Activated CD4-positive, alpha-beta T cell treated with anti-CD3 and anti-CD28 coated beads for 24 hours (primary cell): ENCODE measurements at places on chromosomes 1 and 21.

DNA sequence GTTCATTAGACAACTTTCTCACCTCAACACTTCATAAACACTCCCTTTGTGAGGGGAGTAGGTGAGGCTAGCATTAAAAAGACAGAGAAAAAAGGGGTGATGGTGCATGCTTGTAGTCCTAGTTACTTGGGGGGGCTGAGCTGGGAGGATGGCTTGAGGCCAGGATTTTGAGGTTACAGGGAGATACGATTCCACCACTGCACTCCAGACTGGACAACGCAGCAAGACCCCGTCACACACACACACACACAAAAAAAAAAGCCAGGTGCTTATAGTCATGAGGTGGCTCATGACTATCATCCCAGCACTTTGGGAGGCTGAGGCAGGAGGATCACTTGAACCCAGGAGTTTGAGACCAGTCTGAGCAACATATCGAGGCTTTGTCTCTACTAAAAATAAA is 29.6 kb downstream of the GON4L start:
- no peak for DNase-seq

DNA sequence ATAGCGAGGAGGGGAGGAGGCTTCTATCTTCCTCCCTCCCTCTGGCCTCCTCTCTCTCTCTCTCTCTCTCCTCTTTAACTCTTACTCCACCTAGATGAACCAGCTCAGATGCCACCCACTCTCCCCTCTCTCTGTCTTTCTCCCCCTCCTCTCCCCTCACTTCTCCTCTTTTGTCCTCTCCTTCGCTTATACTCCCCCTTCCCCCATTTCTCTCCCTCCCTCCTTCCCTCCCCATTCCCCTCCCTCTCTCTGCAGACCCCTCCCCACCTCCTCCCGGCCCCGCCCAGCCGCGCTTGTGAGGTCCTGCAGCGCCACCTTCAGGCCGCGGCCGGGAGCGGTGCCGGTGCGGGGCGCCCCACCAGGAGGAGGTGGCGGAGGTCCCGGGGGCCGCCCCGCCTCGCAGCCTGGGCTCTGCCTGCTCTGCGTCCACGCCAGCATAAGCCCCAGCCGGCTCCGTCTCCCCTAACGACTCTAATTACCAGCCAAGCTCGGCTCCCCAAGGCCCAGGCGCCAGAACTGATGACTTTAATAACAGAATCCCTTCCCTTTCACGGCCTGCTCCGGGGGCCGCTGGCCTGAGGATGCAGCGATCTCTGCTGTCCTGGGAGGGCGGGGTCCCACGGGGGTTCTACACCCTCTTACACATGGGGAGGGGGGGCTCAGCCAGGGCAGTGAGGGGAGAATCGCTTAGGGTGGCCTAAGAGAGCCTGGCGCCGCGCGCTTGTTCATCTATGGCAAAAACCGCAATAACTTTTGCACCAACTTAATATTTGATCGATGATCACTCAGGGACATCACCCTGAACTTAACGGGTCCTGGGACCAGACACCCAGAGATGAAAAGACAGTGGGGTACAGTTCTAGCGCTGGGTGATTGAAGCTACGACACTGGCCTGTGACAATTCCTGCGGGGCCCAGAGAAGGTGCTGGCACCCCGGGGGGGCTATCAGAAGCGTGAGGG is 637.3 kb downstream of the MATN1 start:
- peak; percentile 27 for DNase-seq

GRCh38 chr1:114109981-114110380 is 43.7 kb downstream of the SYT6 start:
- DNase-seq, result no peak

- DNase-seq, result no peak
Measured at GRCh38 chr1:230495891-230496385, 69.8 kb upstream of the PGBD5 start.

- no peak for DNase-seq
Measured at GRCh38 chr1:212217633-212218032, 67.6 kb upstream of the PPP2R5A start.
